ENCODE measurements at places on chromosomes 2 and 18.

- no peak for DNase-seq
- no peak overlapping the region for H3K27ac ChIP-seq
- no peaks in the 10 kb centered on the region for H3K36me3 ChIP-seq
- no peaks in the 10 kb centered on the region for H3K4me1 ChIP-seq
- H3K4me3 ChIP-seq = no peak overlapping the region
Observed at GRCh38 chr2:59691518-59692190, 861.8 kb downstream of the BCL11A start.

- H3K27ac ChIP-seq = no peak overlapping the region
- H3K36me3 ChIP-seq = no peaks in the 10 kb centered on the region
- H3K27me3 ChIP-seq = peaks cover 19% of the 10 kb centered on the region
- peak; percentile 54 for DNase-seq
- no peaks in the 10 kb centered on the region for H3K4me1 ChIP-seq
- no peak overlapping the region for H3K4me3 ChIP-seq
Observed at GRCh38 chr18:49510393-49511115, 23.5 kb upstream of the C18orf32 start.

DNA sequence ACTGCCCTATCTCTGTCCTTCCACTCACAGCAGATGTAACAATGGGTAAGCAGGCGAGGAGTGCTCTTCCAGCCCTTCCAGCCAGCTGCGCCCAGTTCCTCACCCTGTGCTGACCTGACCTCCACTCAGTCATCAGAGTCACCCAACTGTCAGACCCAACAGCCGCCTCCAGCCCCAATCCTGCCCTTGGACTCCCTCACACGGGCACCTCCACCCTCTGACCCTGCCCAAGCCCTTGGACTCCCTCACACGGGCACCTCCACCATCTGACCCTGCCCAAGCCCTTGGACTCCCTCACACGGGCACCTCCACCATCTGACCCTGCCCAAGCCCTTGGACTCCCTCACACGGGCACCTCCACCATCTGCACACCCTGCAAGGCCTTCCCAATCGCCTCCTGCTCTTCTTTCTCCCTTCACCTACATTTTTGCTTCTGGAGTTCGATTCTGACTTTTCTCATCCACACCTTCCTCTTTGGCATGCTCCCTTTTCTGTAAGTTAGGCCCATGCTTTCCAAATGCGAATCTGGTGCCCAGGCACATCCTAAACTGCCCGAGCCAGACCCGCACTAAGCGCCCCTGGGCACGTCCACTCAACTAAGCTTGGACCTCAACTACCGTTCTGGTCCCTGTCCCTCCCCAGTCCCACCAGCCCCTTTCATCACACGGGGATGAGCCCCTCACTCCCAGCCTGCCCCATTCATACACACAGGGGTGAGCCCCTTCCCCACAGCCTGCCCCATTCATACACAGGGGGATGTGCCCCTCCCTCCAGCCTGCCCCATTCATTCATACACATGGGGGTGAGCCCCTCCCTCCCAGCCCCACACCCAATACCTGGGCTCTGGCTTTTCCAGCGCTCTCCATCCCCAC is 15.9 kb downstream of the EIPR1 start:
- H3K4me3 ChIP-seq = peak overlapping the region; percentile 6
- peak overlapping the region; percentile 80 for H3K27ac ChIP-seq
- H3K36me3 ChIP-seq = peaks cover 15% of the 10 kb centered on the region
- DNase-seq = no peak

- H3K4me3 ChIP-seq = no peak overlapping the region
- peaks cover 57% of the 10 kb centered on the region for H3K4me1 ChIP-seq
- no peaks in the 10 kb centered on the region for H3K27me3 ChIP-seq
Observed at GRCh38 chr2:98501223-98501622, 56.6 kb downstream of the INPP4A start.

DNA sequence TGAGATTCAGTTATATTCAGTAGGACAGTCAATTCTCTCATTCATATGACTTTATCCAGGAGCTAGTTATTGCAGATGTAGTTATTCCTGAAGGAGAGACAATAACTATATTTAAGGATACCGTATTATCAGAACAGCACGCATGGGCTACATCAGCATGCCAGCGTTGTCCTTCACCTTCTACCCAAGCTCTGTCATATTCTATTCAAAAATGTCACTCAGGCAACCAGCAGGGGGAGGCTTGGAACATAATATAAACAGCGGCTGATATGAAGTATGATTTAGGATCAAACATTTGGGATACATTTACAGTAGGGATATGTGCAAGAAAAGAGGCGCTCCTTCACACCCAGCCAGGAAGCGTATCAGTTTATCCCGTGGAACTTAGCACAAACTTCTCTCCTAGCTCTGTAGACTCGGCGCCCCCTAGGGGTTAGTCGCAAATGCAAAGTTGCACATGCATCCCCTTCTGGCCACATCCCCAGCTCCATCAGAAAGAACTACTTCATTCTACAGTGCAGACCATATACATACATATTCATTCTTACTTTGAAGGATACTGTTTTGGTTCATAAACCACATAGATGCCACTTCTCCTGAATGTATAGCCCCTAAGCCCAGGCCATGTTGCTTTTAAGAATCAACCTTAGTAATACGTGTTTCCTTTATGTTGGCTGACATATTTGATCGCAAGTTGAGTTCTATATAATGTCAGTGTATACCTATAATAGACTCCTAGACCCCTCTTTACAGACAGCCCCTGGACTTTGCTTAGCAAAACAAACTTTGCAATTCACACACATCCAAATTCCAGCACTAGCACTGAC is 759.4 kb downstream of the ADCYAP1 start:
- no peaks in the 10 kb centered on the region for H3K27me3 ChIP-seq
- no peaks in the 10 kb centered on the region for H3K36me3 ChIP-seq
- H3K4me1 ChIP-seq = no peaks in the 10 kb centered on the region
- DNase-seq = peak; percentile 41
- no peak overlapping the region for H3K4me3 ChIP-seq

DNA sequence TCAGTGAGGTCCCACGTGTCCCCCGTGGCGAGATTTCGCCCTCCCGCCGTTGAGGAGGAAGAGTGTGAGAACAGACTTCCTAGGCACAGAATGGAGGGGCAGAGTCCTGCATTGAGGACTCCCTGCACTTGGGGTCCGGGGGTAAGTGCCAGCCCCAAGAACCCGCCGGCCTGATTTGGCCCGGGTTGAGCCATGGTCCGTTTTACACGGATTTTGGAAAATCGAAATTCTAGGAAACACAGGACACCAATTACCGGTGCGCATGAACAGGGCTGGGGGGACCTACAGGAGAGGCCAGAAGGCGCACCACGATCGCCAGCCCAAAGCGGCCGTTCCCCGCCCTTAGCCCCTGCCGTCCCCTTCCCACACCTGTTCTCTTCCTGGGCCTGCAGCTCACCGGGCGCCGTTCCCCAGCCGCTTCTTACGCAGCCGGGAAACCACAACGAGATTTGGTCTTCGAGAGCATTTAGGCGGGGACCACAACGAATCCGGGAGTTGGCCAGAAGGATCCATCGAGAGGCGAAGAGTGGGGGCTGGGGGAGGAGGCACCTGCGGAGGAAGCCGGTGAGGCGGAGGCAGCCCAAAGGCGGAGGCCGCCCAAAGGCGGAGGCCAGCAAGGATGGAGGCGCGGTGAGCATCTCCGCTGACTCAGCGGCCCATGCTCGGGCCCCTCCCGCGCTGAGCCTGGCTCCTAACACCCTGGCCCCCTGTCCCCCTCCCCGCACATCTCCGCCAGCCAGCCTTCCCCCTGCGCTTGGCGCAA is 464 bp upstream of the TLX2 start:
- peaks cover 20% of the 10 kb centered on the region for H3K4me1 ChIP-seq
- H3K27me3 ChIP-seq = peaks cover 69% of the 10 kb centered on the region
- peaks cover 5% of the 10 kb centered on the region for H3K36me3 ChIP-seq
- no peak overlapping the region for H3K27ac ChIP-seq

DNA sequence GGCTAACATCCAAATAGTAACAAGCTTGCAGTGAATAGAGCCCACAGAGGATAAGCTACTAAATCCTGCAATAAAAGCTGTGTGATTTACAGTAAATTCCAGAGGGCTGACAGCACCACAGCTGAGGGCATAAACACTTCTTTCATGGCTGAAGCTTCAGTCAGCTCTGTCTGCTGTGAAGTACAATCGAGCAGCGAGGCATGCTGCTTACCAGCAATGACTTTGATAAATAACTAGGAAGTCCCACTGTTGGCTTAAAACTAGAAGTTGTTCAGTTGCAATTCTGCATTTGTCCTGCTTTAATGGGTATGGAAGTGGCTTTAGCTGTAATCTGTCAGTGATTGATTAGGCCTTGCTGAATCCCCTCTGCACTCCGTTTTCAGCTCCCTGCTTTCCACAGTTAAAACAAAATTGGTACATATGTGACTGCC is 65.2 kb upstream of the FIGN start:
- no peak for DNase-seq
- H3K4me3 ChIP-seq = no peak overlapping the region
- no peaks in the 10 kb centered on the region for H3K27me3 ChIP-seq
- H3K27ac ChIP-seq = no peak overlapping the region
- no peaks in the 10 kb centered on the region for H3K36me3 ChIP-seq
- no peaks in the 10 kb centered on the region for H3K4me1 ChIP-seq

DNA sequence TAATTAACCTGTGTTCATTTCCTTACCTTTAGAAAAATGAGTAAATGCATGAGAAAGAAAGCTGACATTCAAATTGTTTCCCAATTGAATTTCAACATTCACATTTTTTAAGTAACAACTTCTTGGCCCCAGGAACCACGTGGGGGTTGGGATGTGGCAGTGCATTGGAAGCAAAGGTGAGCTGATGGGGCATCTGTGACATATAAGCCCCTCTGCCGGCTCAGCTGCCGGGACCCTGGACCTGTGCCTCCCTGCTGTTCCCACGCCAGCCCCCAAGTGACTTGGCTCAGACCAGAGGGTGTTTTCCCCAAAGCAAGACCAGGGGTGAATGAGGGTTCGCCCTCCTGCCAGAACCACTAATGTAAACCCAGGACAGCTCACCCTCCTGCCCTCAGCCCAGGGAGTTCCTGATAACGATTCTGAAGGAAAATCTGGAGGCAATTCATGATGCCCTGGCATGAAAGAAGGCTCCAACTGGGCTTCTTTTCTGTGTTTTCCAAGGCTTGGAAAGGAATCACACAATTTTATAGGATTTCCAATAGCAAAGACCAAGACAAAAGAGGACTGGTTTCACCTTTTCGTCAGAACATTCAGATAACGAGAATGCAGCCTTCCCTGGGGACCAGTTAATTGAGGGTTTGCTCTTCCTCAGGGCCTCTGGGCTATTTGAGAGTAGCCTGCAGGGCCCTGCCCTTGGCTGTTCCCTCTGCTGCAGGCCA is 193.2 kb upstream of the TWIST2 start:
- no peaks in the 10 kb centered on the region for H3K36me3 ChIP-seq
- H3K4me1 ChIP-seq = no peaks in the 10 kb centered on the region
- peaks cover 2% of the 10 kb centered on the region for H3K27me3 ChIP-seq
- H3K27ac ChIP-seq = no peak overlapping the region

GRCh38 chr2:229601936-229602335 is 112.4 kb downstream of the DNER start:
- H3K4me1 ChIP-seq = no peaks in the 10 kb centered on the region
- no peak overlapping the region for H3K27ac ChIP-seq
- no peak overlapping the region for H3K4me3 ChIP-seq
- no peak for DNase-seq
- H3K27me3 ChIP-seq = peaks cover 18% of the 10 kb centered on the region

GRCh38 chr2:46135228-46135855 is 161.9 kb upstream of the EPAS1 start:
- no peaks in the 10 kb centered on the region for H3K4me1 ChIP-seq
- H3K36me3 ChIP-seq = no peaks in the 10 kb centered on the region
- H3K4me3 ChIP-seq = no peak overlapping the region
- no peak overlapping the region for H3K27ac ChIP-seq

- no peak for DNase-seq
- H3K27ac ChIP-seq = no peak overlapping the region
- no peaks in the 10 kb centered on the region for H3K4me1 ChIP-seq
- H3K36me3 ChIP-seq = no peaks in the 10 kb centered on the region
Observed at GRCh38 chr2:187478719-187479118, 30.7 kb upstream of the CALCRL start.

DNA sequence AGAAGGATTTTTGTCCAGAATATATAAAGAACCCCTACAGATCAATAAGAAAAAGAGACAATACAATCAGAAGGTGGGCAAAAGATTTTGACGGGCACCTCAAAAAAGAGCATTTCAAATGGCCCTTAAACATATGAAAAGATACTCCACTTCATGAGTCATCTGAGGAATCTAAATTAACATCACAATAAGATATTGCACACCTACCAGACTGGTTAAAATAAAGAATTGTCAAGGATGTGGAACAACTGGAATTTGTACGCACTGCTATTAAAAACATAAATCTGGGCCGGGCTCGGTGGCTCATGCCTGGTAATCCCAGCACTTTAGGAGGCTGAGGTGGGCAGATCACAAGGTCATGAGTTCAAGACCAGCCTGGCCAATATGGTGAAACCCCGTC is 17.0 kb upstream of the NCOA1 start:
- no peaks in the 10 kb centered on the region for H3K4me1 ChIP-seq
- H3K27me3 ChIP-seq = peaks cover 2% of the 10 kb centered on the region
- DNase-seq = no peak
- no peak overlapping the region for H3K4me3 ChIP-seq
- H3K36me3 ChIP-seq = no peaks in the 10 kb centered on the region

- H3K27me3 ChIP-seq = no peaks in the 10 kb centered on the region
- H3K36me3 ChIP-seq = no peaks in the 10 kb centered on the region
- no peak overlapping the region for H3K4me3 ChIP-seq
Observed at GRCh38 chr2:145769011-145769716, 1249.2 kb upstream of the ZEB2 start.

- H3K36me3 ChIP-seq = no peaks in the 10 kb centered on the region
- no peaks in the 10 kb centered on the region for H3K4me1 ChIP-seq
- no peaks in the 10 kb centered on the region for H3K27me3 ChIP-seq
- H3K27ac ChIP-seq = no peak overlapping the region
Observed at GRCh38 chr2:44562737-44563136, 201.0 kb downstream of the CAMKMT start.

- no peaks in the 10 kb centered on the region for H3K27me3 ChIP-seq
- H3K36me3 ChIP-seq = peaks cover 39% of the 10 kb centered on the region
- DNase-seq = no peak
- no peaks in the 10 kb centered on the region for H3K4me1 ChIP-seq
Observed at GRCh38 chr18:62101321-62101721, 85.5 kb downstream of the PIGN start.

DNA sequence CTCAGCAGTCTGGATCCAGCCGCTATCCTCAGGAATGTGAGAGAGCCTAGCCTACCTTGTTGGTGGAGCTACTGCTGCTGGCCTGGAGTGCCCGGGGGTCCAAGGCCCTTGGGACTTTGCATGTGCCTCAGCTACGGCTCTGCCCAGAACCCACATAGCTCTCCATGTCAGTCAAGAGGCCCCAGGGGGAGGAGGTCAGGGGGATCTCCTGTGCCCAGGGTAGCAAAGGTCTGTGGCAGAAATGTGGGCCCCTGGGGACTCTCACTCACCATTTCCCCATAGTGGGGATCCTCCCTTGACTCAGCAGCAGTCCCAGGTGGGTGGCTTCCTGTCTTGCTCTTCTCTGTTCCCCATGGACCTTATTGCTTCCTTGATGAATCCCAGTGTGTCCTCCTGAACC is 342.7 kb upstream of the CHAC2 start:
- no peak overlapping the region for H3K27ac ChIP-seq
- H3K36me3 ChIP-seq = no peaks in the 10 kb centered on the region
- H3K4me1 ChIP-seq = no peaks in the 10 kb centered on the region
- no peak overlapping the region for H3K4me3 ChIP-seq
- no peaks in the 10 kb centered on the region for H3K27me3 ChIP-seq

All from activated naive CD8-positive, alpha-beta T cell treated with anti-CD3 and anti-CD28 coated beads, Interleukin-2, amount 10 ng/mL, durations not matched to agents 7 days and 5 days (primary cell).